Skin of body (tissue), 3 donors: ENCODE measurements at places on chromosomes 2 and 18.

DNA sequence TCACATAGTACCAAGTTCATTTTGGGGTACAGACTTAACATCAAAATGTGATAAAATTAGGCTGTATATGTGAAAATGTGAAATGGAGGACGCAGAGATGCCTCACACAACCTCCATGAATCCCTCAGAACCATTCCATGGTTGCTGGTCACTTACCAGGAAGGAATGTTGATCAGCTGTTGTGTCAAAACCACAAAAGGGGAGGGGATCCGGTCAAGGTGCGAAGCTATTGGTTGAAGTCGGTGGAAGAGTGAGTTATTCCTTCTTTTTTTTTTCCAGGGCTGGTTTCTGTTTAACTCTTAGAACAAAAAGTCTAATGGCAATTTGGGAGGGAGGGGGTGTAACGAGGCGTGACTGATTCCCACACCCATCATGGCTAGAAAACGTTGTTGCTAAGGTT lies 32.3 kb upstream of the REG3A start:
- no peak for DNase-seq

- DNase-seq, result no peak
These were observed 78.9 kb downstream of the COPS8 start for GRCh38 chr2:237164474-237165042.

- DNase-seq, result peak; percentile 26
These were observed 59.4 kb downstream of the MMADHC start for GRCh38 chr2:149527998-149528755.

DNA sequence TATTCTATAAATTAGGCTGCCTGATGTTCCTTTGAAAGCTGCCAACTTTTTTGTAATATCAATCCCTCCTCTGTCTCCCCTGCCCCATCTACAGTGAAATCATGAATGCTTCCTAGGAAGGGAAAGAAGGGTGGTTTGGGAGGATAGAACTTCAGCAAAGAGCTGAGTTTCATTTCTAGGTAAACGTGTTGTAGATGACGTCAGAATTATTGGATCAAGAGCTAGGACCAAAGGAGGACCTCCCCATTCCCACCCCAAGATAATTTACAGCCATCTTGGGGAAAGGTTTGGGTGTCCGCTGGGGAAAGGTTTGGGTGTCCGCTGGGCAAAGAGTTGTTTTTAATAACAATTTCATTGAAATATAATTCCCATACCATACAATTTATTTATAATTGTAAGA lies 11.2 kb upstream of the ANKRD53 start:
- DNase-seq, result no peak

DNA sequence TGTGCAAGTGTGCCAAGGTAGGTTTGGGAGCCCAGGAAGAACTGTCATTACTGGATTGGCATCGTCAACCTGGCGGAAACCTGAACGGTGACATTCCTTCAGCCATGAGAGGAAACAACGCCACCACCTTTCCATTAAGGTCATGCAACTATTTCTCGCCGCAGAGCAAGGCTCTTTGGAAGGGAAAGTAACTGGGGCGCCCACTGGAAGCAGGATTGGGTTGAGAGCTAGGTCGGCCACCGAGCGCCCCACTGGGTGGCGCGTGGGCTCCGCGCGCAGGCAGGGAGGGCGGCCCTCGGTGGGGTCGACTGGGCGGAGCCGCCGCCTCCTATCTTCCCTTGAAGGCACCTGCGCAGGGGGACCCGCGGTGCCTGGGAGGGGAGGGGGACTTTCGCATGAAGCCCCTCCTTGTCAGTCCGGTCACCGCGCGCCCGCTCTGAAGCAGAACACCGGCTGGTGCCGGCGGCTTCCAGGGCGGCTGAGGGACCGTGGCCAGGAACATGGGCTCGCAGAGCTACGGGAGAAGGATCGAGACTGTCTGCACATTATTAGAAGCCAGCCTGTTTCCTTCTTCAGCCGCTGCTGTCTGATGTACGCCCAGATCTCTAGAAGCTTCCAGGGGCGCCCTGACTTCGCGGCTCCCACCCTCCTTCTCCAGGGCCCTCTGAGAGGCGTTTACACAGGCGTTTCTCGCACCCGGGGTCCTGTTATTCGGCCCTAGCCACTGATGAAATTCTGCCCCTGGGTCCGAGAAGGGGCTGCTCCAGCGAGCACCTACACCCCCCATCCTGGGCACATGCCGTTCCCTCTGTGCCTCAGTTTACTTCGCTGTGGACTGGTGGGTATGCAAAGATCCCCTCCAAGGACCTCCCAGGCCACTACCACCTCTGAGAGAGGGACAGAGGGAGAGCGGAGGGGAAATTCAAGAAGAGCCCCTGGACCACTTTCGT lies 27.3 kb upstream of the MAL start:
- DNase-seq, result no peak

DNA sequence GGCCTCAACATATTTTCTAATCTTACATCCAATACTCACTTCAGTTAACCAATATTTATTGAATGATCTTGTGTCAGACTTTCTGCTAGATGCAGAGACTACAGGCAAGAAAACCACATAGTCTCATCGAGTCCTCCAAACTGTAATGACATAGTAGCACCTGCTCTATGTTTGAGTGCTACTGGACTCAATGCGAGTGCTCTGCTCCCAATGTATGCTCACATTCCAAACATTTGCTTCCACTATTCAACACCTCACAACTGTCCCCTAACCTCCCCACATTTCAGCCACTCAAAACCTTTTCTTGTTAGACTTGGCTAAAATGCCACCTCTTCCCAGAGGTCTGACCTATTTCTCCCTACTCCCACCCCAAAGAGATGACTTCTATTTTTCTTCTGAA lies 65.2 kb downstream of the SLC66A3 start:
- DNase-seq, result no peak

- no peak for DNase-seq
These were observed 21.3 kb upstream of the ACKR3 start for GRCh38 chr2:236548179-236548921.

DNA sequence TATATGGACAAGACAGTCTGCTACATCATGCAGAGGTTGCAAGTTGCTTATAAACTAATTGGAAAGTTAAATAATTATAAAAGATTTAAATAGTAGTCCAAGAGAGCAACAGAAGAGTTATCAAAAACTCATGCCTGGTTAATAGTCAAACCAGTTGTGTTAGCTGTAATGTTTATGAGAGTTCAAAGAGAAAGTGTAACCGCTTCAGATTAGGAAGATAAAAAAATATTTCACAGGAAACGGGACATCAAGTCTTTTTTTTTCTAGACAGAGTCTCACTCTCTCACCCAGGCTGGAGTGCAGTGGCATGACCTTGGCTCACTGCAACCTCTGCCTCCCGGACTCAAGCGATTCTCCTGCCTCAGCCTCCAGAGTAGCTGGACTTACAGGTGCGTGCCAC lies 34.6 kb upstream of the RNF125 start:
- DNase-seq, result no peak

DNA sequence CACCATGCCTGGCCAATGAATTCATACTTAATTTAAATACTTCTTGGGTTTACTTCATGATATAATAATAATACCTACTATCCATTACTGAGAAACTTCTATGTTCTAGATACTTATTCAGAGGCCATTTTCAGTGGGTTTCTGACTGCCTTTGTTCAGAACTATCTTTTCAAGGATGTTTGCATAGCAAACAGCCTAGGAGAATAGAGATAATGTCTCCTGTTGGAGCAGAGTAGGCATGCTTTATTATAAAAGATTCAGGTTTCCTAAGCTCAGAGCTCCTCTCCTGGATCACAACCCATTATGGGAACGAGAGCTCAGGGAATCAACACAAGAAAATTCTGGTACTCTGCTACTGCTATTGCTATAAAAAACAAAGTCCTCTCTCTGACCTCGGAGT lies 11.1 kb downstream of the FASTKD1 start:
- DNase-seq, result no peak

DNA sequence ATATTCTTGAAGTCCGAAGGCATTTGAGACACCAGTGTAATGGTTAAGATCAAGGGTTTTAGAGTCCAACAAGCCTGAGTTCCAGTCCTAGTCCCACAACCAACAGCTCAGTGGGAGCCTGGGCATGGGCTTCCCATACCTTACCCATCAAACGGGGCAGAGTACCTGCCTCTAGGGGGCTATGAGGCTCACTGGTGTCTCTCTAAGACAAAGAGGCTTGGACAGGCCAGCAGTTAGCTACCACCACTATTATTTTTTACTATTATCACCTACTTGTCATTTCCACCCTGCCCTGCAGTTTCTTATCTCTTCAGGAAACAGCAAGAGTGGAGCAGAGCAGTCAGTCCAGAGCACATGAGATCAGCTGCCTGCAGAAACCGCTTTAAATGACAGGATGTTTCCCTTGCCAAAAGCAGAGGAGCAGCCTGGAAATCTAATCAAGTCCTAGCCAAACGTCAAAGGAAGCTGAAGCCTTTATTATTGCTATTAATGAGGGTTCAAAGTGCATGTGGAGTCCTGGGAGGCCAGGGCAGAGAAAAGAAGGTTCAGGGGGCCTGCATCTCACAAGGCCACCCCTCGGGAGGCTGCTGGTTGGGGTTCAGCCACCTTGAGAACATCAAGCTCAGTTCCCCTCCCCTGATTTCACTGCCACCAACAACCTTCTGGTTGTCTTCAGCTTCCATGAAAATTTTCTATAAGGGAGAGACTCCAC lies 66.6 kb downstream of the STPG4 start:
- DNase-seq, result peak; percentile 49

- no peak for DNase-seq
These were observed 1.4 kb downstream of the FZD5 start for GRCh38 chr2:207768168-207768865.

DNA sequence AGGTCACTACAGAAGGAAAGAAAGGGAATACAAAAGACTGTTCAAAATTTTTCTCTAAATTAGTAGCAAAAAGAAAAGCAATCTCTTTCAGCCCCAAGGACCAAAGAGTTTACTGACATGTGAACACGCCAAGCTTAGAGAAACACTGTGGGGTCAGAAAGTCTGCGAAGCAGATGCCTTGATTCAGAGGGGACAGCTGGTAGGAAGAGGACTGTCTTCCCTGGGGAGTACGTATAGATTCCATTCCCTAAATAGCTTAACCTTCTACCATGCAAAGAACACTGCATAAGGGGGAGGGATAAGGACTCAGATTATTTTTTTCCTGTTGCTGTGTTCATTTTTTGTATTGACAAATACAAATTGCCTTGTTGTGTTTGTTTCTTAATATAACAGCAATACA lies 96.1 kb downstream of the IRS1 start:
- no peak for DNase-seq

DNA sequence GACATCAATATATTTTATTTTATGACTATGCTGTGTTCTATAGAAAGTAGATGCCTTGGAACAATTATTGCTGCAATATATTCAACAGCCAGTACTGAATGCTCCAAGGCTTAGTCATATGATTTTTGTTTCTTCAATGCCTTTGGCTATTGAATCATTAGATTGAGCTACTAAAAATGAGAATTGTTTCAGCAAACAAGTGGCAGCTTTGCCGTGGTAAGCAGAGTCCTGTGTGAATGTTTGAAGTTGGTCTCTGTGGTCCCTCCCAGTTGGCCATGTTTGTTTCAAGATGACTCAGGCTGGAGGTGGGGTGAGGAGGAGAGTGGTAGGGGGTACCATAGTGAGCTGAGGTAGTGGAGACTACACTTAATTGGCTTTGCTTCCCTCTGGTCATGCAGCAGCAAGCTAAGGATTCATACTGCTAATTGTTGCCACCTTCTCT lies 198.6 kb upstream of the EPAS1 start:
- no peak for DNase-seq

DNA sequence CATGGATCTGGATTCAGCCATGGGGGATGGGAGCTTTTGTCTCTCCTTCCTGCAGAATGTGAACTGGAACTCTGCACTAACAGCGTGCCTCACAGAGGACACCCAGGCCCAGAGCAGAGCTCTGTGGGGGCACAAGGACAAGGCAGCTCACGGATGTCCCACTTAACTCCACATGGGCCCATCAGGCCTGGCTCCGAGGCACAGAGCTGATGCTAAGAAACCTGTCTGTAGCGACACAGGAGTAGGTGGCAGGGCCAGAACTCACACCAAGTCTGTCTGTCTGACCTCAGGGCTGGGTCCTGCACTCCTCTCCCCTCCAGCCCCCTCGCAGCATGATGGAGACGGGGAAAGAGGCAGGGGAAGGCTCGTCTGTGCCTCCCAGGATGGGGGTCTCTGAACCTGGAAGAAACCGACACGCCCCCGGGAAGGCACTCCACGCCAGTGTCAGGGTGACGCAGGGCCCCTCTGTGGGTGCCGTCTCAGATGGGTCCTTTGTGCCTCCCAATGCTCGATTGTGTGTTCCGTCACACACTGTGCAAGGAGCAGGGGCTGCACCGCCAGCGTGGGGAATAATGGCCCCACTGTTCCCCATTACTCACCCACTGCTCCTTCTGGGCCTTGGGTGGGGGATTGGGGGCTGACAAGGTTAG lies 36.6 kb downstream of the FAM178B start:
- no peak for DNase-seq

DNA sequence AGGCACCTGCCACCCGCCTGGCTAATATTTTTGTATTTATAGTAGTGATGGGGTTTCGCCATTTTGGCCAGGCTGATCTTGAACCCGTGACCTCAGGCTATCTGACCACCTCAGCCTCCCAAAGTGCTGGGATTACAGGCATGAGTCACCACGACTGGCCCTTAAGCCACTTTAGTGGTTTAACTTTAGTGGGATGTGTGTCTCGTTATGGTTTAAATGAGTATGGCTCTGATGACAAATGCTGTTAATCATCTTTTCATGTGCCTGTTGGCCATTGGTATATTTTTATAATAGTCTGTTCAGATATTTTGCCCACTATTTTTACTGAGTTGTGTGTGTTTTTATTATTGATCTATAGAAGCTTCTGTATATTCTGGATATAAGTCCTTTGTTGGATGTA lies 205.9 kb downstream of the MYO1B start:
- no peak for DNase-seq

DNA sequence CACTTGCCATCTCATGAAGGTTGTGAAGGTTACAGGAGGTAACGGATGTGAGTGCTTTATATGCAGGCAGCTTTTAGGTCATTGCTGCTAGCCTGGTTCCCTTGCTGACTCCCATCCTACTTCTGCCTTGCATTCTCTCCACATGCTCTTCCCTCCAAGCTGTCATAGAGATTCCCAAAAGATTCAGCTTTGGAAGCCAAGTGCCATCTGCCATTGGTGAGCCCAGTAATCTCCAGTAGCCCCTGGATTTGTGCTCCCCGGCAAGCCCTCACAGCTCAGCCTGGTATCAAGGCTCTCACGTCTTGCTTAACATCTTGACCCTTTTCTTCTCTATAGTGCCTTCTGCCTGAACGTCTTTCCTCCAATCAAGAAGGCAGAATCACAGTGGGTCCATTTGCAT lies 61.6 kb downstream of the MYT1L start:
- no peak for DNase-seq

DNA sequence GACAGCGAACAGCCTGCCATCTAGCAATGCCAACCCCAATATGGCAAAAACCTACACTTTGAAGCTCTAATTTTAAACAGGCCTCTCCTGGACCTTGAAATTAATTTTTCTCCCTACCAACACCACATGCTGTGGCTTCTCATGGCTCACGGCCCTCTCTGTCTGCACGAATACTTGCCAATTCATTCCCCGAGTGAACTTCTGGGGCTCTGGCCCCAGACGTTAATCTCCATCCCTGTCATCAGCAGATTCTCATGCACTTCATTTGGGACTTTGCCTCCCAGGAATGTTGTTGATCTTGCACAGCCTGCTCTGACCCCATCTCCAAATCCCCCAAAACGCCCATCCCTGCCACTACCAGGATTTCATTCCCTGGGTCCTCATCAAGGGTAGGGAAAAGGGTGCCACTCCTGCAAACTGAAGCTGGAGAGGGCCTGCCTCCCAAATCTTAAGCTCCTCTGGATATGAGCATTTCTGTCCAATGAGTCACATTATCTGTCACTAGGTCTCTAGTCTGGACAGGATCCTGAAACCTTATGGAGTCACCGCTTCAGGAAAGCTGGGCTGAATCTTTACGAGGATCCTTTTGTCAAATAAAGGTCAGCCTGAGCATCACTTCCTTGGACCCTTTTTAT lies 10.4 kb downstream of the FIGLA start:
- DNase-seq, result no peak

- DNase-seq, result no peak
These were observed 29.4 kb upstream of the TSPYL6 start for GRCh38 chr2:54285451-54285850.
